ENCODE measurements at places on chromosomes 5 and 9. TPM values are rescaled to one million over a fixed set of nuclear protein-coding genes. Genes with fewer than 3 reads are reported as not detected.

- no peak for DNase-seq
Measured at GRCh38 chr5:163509291-163509951, 4.0 kb downstream of the MAT2B start.

- no peak for DNase-seq
Measured at GRCh38 chr9:98096091-98096490, 22.9 kb downstream of the TRIM14 start.

- no peak for DNase-seq
Measured at GRCh38 chr9:107782381-107782780, 292.8 kb upstream of the KLF4 start.

DNA sequence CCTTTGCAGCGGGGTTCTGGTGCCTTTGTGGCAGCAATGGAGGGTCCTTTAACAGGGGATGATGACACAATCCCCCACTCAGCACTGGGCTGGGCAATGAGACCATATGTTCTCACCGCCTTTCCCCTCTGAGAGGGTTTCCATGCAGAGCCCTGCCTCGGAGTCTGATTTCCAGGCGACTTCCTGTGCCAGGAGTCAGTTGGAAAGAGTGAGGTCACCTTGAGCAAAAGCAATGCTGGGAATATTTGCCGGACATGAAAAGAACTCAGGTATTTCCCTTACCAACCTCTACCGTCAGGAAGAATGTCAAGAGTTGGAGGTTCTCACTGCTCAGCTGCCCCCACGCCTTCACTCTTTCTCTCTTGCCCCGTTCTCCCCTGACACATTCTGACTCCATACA, 284.2 kb upstream of the IRX1 start:
- no peak for DNase-seq

The ATP6V0E1 gene
- total RNA-seq: 178 TPM

DNA sequence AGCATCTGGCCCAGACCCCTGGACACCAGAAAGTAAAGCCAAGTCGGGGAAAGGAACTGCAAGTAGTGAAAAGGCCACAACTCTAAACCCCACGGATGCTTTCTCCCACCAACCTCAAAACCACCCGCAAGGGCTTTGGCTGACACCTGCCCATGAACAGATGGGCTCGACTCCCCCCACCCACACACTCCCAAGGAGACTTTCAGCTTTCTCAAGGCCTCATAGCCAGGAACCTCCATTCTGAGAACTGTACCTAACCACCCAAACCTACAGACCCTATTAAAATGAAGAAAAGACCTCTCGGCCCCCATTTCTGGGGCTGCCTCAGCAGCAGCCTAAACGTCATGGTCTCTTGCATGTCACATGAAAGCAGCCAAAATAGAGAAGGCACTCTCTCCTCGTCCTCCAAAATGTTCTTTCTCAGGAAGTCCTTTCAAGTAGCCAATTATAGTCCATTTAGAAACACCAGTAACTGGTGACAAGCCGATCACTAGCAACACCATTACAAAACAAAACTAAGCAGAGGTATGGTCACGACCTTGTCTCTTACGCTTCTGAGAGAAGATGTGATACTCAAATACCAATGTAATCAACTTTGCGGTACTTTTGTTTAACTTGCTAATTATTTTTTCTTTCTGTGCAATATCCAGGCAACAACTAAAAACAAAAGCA, 2.9 kb downstream of the B4GALT1 start:
- no peak for DNase-seq

The ALAD gene
- total RNA-seq: 6.2 TPM

- no peak for DNase-seq
Measured at GRCh38 chr5:111337688-111338087, 113.5 kb downstream of the CAMK4 start.

The ZCCHC9 gene
- total RNA-seq: 18.8 TPM

The LVRN gene
- total RNA-seq: not detected

GRCh38 chr5:122391621-122392020, 79.6 kb downstream of the SNCAIP start:
- no peak for DNase-seq
